ENCODE measurements at places on chromosomes 3 and 15.

DNA sequence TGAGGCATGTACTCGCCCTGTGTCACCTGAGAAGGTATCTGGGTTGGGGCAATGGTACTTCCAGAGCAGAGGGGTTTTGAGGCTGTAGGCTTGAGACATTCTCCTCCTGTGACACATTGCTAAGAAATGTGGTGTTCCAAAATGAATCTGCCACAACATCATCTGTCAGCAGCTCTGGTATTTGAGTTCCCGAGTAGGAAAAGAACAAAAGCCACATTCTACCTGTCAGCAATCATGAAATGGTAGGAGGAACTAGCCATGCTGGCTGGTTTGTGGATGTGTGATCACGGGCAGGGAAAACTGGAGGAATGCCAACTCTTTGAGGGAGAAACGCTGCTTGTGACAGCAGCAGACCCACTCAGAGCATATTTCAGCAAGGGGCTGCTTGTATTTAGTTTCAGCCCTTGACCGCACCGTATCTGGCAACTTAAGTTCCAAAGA lies 579.4 kb upstream of the TBL1XR1 start:
- DNase-seq = no peak

GRCh38 chr3:40911928-40912327 lies 287.4 kb upstream of the CTNNB1 start:
- no peak for DNase-seq

DNA sequence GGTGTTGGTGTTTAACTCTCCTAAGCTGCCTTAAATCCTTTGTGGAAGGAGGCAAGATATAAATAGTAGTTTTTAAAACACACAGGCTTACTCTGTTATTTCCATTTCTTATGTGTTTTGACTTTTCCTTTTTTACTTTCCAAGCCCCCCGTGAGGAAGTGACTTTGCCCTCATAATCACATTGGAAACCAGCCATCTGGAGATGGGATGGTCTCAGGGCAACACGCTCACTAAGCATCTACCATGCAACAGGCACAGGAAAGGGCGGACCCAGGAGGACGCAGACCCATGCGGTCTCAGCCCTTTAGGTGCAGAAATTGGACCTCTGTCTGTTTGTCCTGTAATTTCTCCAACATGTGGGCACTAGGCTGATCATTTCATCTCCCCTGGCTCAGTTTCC lies 115.7 kb downstream of the PDZRN3 start:
- DNase-seq = no peak

- no peak for DNase-seq
These were observed 68.7 kb downstream of the CHRD start for GRCh38 chr3:184448321-184449160.

GRCh38 chr3:157111518-157111917 lies 48.4 kb downstream of the CCNL1 start:
- DNase-seq = no peak

- DNase-seq = no peak
These were observed 34.4 kb downstream of the RAF1 start for GRCh38 chr3:12629560-12629959.

GRCh38 chr3:150623945-150624344 lies 20.8 kb downstream of the SELENOT start:
- DNase-seq = no peak

DNA sequence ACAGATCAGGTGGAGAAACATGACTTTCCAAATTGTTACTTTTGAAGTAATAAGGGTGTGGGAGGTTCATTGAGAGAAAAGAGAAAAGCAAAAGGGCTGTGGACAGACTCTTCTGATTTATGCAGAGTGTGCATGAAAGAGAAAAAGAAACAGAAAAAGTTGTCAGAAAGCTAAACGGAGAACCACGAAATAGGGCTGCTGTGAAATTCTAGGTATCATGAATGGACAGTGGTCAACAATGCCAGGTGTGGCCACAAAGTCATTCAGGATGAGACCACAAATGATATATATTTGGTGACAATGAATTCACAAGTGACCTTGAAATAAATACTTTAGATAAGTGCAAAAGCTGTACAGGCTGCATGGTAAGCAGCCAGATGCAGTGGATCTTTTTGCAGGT lies 170.1 kb downstream of the IL5RA start:
- no peak for DNase-seq

GRCh38 chr3:79047581-79047980 lies 720.2 kb downstream of the ROBO1 start:
- no peak for DNase-seq

GRCh38 chr3:53690521-53690920 lies 155.7 kb downstream of the CHDH start:
- no peak for DNase-seq

- no peak for DNase-seq
These were observed at the start of gene SLC22A14 for GRCh38 chr3:38281895-38282686. SLC22A14 (plus strand) TSS chr3:38282294; CDS start chr3:38306027, 23,733 bp downstream.

DNA sequence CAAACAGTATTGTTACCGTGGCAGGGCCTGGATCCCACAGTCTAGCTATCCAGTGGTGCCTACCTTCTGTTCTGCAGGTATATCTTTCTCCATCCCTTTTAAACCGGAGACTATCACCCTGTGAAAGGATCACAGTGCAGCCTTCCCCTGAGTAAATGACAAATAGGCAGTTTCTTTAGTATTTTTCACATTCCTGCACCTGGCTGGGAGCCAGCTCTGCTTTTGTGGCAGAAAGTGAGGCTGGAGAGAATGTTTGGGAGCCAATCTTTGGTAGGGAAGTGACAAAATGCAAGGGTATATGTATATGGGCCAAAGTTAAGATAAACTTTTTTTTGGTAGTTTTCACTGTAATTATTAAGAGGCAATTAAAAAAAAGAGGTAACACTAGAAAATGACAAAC lies 54.8 kb downstream of the ARHGEF26 start:
- DNase-seq = no peak

GRCh38 chr15:24858737-24859601 lies 95.8 kb upstream of the SNRPN start:
- DNase-seq = no peak

DNA sequence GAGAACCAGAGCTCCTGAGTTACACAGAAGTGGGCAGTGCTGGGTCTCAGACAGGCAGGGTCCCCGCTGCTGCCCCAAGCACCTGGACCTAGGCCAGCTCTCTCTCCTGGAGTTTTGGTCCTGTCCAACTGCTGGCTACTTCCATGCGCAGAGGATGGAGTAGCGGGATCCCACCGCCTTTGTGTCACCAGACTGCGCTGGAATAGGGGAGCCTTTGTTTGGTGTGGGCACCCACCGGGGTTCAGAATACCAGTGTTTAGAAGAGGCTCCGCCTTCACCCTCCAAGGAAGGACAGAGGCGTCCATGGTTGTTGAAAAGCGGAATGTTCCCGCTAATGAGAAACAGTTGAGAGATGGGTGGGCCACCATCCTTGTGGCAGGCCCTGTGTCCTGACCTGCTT lies 154.4 kb downstream of the DNAJB8 start:
- no peak for DNase-seq

GRCh38 chr3:141012571-141012970 lies 38.6 kb upstream of the SPSB4 start:
- no peak for DNase-seq

- DNase-seq = no peak
These were observed 201.6 kb downstream of the SATB1 start for GRCh38 chr3:18223571-18223970.

GRCh38 chr3:46883054-46883829 lies 5.7 kb downstream of the PTH1R start:
- no peak for DNase-seq

- no peak for DNase-seq
These were observed 9.6 kb downstream of the CELSR3 start for GRCh38 chr3:48652923-48653715.

DNA sequence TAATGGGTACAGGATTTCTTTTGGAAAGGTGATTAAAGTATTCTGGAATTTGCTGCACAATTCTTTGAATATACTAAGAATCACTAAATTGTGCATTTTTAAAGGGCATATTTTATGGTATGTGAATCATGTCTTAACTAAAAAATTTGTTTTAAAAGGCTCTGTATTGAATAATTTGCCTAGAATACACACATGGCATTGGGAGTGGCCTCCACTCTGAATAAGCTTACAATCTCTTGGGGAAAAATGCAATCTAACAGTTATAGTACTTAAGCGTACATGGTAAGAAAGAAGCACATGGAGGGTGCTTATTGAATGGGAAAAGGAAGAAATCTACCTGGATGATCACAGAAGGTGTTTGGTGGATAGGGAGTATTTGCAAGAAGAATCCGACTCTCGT lies 385.1 kb downstream of the LPP start:
- DNase-seq = no peak

DNA sequence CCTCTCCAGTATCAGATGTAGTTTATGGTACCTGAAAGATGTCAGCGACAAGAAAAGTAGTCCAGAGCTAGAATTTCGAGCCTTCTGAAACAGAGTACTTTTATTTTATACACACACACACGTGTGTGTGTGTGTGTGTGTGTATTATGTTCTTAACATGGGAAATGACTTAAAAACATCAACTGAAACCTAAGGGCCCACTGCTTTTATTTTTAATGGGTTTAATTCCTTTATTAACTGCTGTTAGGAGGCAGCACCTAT lies 1.9 kb downstream of the TCF12 start:
- no peak for DNase-seq

- no peak for DNase-seq
These were observed 41.2 kb upstream of the BCL2A1 start for GRCh38 chr15:80012060-80012726.

GRCh38 chr15:67685008-67685599 lies 140.2 kb upstream of the SKOR1 start:
- no peak for DNase-seq

GRCh38 chr15:29573197-29573838 lies 248.9 kb downstream of the TJP1 start:
- no peak for DNase-seq

GRCh38 chr3:139132976-139133375 lies 88.3 kb upstream of the PRR23C start:
- no peak for DNase-seq

DNA sequence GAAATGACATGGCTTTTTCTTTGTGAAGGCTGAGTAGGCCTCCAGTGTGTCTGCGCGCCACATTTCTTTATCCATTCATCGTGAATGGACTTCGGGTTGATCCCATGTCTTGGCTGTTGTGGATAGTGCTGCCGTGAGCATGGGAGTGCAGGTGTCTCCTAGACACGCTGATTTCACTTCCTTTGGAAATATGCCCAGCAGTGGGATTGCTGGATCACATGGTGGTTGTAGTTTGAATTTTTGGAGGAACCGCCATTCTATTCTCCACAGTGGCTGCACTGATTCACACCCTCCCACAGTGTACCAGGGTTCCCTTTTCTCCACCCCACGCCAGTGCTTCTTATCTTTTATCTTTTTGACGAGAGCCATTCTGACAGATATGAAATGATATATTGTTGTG lies 171.7 kb downstream of the NSMCE3 start:
- no peak for DNase-seq

DNA sequence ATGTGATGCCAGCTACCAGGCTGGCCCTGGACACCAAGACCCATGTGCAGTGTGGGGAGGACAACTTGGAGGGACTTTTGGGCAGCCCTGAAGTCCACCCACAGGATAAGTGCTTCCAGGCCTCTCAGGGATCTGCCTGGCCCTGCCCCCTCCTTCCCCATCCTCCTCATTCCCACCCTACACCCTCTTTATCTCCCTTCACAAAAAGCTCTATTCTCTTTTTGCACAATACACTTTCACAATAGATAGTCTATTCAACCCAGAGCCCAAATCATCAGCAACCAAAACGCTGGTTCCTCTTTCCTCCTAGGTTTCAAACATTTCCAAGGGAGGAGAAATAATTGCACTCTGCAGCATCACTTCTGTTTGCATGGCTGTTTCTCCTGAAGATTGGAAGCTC lies 7.8 kb upstream of the ZNF710 start:
- no peak for DNase-seq

DNA sequence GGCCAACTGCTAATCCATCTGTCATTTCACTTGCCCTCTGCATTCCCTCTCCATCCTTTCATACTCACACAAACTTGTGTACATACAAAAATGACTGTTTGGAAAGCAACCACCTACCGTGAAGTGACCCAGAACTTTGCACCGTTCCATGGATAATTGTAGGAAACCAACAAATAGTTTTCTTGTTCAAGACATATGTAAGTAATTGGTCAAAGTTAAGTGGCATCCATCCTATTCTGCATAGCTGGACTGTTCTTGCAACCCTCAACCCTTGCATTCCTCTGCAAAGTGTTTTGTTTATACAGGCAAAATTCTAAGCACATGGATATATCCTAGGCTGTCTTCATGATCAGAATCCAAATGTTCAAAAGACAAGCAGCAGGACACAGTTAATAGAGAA lies 592.5 kb downstream of the MECOM start:
- DNase-seq = no peak

DNA sequence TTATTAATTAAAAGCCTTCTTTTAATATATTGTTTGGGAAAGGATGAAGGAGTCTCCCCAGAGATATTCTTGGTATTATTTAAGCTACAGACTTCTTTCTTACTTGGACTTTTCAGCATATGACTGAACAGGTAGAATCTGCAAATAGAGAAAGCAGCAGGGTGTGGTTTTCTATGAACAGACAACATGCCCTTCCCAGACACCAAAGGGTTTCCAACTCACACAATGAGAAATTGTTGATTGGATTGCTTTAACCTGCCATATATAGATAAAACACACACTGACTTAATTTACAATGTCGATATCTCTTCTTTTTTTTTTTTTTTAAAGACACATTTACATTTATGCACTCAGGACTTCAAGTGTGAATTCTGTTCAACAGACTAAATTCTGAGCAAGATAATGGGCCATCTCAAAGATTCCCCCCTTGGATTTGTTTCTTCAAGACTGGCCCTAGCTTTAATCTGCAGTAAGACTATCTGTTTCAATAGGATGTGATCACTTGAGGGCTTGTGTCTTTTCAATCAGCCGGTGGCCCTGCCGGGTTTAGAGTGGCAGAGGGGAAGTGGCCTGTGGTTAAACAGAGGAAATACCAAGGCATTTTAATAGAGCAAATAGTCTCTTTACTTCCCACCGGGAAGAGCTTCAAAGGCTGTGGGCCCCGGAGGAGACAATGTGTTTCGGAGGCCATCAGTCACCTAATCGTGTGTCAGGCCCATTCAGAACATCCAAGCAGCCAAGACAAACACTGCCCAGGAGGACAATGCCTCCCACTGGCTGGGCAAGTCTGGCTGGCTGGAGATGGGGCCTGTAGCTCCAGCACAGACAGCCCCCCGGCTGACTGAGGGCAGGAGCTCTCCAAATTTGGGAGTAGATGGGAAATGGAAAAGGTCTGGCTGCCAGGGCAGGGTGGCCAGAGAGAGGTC lies 6.1 kb downstream of the IL17RD start:
- no peak for DNase-seq

DNA sequence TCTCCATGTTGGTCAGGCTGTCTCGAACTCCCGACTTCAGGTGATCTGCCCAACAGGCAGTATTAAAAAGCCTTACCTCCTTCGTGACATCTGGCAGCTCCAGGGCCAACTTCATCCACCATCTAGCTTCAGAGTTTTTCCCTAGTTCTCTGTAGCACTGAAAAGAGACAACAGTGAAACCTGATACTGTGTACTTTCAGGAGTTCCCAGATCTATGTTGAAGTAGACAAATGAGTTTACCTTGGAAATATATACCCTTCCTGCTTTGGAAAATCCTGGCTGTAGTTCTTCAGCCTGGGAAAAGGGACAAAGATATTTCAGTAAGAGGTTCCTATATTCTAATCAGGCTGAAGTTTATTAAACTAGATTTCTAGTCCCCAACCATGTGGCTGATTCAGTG lies 18.0 kb downstream of the RMDN3 start:
- DNase-seq = no peak

- DNase-seq = no peak
These were observed 2.8 kb upstream of the CCR3 start for GRCh38 chr3:46239301-46239938.

- DNase-seq = no peak
These were observed 16.9 kb downstream of the POPDC2 start for GRCh38 chr3:119643528-119643927.

- no peak for DNase-seq
These were observed 28.3 kb downstream of the PTH1R start for GRCh38 chr3:46905661-46906451.
